ENCODE measurements at places on chromosomes 16 and 17. TPM values are rescaled to one million over a fixed set of nuclear protein-coding genes. Genes with fewer than 3 reads are reported as not detected.

GRCh38 chr16:57653936-57654335 is 14.2 kb upstream of the ADGRG3 start:
- H3K4me3 ChIP-seq, result no peak overlapping the region
- H3K27ac ChIP-seq, result no peak overlapping the region
- H3K4me1 ChIP-seq, result no peaks in the 10 kb centered on the region

DNA sequence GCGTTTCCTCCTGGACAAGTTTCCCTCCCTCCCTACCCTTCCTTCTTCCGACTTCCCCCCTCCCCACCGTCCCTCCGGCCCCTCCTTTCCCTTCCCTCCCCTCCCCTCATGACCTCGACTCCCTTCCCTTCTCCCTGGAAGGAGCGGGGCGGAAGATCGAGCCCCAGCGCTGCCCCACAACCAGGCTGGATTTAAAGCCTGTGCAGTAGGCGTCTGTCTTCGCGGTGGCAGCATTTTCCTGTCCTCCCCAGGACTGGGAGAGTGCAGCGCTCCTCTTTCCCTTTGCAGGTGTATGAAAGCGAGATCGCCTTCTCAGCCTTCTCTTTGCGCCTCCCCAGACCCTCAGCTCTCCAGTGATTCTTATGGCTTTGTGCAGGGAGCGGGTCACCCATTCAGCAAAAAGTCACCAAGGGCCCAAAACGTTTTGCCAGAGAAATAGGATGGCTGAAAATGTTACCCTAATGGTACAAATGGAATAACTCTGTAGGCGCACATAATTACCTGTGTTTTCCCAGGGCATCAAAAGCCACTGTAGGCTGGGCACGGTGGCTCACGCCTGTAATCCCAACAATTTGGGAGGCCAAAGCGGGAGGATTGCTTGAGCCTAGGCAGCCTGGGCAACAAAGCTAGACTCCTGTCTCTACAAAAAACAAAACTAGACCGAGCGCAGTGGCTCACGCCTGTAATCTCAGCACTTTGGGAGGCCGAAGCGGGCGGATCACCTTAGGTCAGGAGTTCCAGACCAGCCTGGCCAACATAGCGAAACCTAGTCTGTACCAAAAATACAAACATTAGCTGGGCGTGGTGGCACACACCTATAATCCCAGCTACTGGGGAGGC is 40.8 kb downstream of the SLFN12L start:
- H3K27ac ChIP-seq, result no peak overlapping the region
- no peaks in the 10 kb centered on the region for H3K27me3 ChIP-seq
- H3K4me3 ChIP-seq, result no peak overlapping the region

GRCh38 chr16:13463619-13464018 is 456.3 kb upstream of the ERCC4 start:
- H3K27me3 ChIP-seq, result no peaks in the 10 kb centered on the region
- H3K36me3 ChIP-seq, result no peaks in the 10 kb centered on the region
- H3K4me1 ChIP-seq, result no peaks in the 10 kb centered on the region
- no peak overlapping the region for H3K4me3 ChIP-seq
- no peak for DNase-seq

DNA sequence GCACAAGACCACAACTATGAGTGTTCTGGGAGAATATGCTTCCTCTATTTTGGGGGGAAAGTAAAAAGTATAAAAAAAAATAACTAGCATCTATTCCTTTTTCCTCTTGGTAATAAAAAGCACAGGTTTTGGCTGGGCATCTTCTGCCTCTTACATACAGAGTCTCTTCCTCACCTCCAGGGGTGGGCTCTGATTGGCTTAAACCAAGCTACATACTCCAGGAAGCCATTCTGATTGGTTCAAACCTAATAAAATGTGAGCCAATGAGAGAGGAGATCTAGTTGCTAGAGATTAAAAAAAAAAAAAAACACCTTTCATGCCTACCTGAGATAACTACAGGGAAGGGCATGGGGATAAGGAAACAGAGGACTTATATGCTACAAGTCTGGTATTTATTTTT is 365.9 kb upstream of the ERCC4 start:
- DNase-seq, result no peak
- no peak overlapping the region for H3K4me3 ChIP-seq
- H3K4me1 ChIP-seq, result no peaks in the 10 kb centered on the region
- H3K27me3 ChIP-seq, result no peaks in the 10 kb centered on the region
- no peaks in the 10 kb centered on the region for H3K36me3 ChIP-seq

DNA sequence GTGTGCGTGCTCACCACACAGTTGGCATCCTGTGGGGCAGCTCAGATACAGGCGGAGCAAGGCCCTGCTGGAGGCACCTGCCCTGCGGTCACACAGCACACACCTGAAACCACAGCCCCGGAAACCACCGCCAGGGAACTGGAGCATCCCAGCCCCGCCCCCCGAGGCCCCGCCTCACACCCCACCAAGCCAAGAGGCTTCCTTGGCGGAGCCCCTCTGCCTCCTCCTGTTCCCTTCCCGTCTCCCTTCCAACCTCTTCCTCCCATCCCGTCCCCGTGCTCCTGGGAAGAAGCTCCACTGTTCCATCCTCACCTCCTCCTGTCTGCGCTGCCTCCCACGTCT is 205.5 kb downstream of the NTN1 start:
- no peaks in the 10 kb centered on the region for H3K4me1 ChIP-seq
- H3K36me3 ChIP-seq, result no peaks in the 10 kb centered on the region
- no peak overlapping the region for H3K27ac ChIP-seq
- DNase-seq, result no peak
- no peaks in the 10 kb centered on the region for H3K27me3 ChIP-seq
- no peak overlapping the region for H3K4me3 ChIP-seq

Gene GINS2
- 0.60 TPM for total RNA-seq

Gene SNN
- 29.1 TPM for total RNA-seq

GRCh38 chr17:67531291-67531690 is 154.2 kb downstream of the PITPNC1 start:
- H3K4me1 ChIP-seq, result peaks cover 12% of the 10 kb centered on the region
- no peaks in the 10 kb centered on the region for H3K27me3 ChIP-seq
- H3K36me3 ChIP-seq, result no peaks in the 10 kb centered on the region

- no peak overlapping the region for H3K27ac ChIP-seq
- DNase-seq, result no peak
- no peaks in the 10 kb centered on the region for H3K36me3 ChIP-seq
- H3K4me1 ChIP-seq, result peaks cover 4% of the 10 kb centered on the region
These were observed 1.4 kb downstream of the VKORC1 start for GRCh38 chr16:31093132-31093703.

- H3K27ac ChIP-seq, result no peak overlapping the region
- H3K36me3 ChIP-seq, result no peaks in the 10 kb centered on the region
- no peaks in the 10 kb centered on the region for H3K27me3 ChIP-seq
- H3K4me1 ChIP-seq, result no peaks in the 10 kb centered on the region
These were observed 59.9 kb downstream of the BEAN1 start for GRCh38 chr16:66486773-66487579.

Gene GABARAP
- 609 TPM for total RNA-seq

- no peaks in the 10 kb centered on the region for H3K27me3 ChIP-seq
- peaks cover 4% of the 10 kb centered on the region for H3K4me1 ChIP-seq
- no peak overlapping the region for H3K27ac ChIP-seq
These were observed 412.3 kb downstream of the MAF start for GRCh38 chr16:79188115-79188738.

DNA sequence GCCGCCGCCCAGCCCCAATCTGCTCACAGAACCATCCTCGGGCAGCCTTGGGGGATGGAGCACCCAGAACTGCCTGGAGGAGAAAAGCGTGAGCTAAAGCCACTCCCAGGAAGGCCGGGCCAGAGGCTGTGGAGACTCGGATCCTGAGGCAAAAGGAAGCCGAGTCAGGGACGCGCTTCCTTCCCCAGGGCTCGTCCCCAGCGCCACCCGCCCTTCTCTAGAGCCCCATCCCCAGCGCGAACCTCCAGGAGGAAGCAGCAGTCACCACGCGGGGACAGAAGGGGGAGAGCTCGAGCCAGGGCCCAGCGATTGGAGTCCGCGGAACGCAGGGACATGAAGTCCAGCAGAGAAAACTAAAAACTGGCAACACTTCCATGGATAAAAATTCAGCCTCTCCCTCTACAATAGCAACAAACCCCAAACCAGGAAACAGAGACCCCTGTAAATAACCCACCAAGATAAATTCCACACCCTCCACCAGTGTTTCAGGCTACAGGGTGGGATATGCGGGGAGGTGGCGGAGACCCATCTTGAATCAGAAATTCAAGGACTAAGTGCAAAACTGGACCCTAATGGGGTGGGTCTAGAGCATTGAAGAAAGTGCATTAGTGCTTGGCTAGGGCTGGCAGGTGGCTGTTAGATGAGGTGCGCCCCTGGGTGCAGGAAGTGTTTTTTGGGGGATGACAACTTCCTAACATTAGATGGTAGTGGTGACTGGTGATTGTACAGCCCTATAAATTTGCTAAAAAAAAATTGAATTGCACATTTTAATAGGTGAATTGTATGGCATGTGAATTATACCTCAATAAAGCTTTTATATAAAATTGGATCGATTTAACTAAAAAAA is 116.1 kb upstream of the METRNL start:
- no peaks in the 10 kb centered on the region for H3K27me3 ChIP-seq
- no peaks in the 10 kb centered on the region for H3K36me3 ChIP-seq
- no peak overlapping the region for H3K4me3 ChIP-seq
- peak overlapping the region; percentile 43 for H3K27ac ChIP-seq

Gene HID1
- 4.9 TPM for total RNA-seq

GRCh38 chr16:51710905-51711563 is 560.0 kb upstream of the SALL1 start:
- DNase-seq, result no peak
- no peak overlapping the region for H3K27ac ChIP-seq
- no peaks in the 10 kb centered on the region for H3K27me3 ChIP-seq

Gene KCNJ12
- total RNA-seq, result 1.5 TPM

DNA sequence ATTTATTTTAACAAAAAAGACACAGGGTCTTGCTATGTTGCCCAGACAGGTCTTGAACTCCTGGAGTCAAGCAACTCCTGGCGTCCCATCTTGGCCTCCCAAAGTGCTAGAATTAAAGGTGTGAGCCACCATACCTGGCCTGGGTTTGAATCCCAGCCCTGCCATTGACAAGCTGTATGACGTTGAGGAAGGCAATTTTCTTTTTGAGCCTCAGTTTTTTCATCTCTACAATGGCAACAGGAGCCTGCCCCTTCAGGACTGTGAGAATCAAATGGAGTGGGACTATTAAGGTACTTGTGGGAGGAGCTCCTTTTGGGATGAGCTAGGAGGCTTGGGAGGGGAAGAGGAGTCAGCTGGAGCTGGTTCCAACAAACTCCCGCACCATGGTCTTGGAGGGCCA is 6.2 kb downstream of the RARA start:
- no peaks in the 10 kb centered on the region for H3K36me3 ChIP-seq
- H3K27me3 ChIP-seq, result no peaks in the 10 kb centered on the region
- peaks cover 24% of the 10 kb centered on the region for H3K4me1 ChIP-seq
- H3K4me3 ChIP-seq, result no peak overlapping the region
- DNase-seq, result peak; percentile 18

- DNase-seq, result no peak
- H3K4me3 ChIP-seq, result no peak overlapping the region
- H3K36me3 ChIP-seq, result no peaks in the 10 kb centered on the region
- H3K27ac ChIP-seq, result no peak overlapping the region
These were observed 1.2 kb upstream of the GRB7 start for GRCh38 chr17:39736319-39737165.
